NCI-H146 (cell line): ENCODE measurements at places on chromosomes 12 and 14.

GRCh38 chr12:127249428-127249827 lies 1017.5 kb upstream of the TMEM132C start:
- no peak for DNase-seq

DNA sequence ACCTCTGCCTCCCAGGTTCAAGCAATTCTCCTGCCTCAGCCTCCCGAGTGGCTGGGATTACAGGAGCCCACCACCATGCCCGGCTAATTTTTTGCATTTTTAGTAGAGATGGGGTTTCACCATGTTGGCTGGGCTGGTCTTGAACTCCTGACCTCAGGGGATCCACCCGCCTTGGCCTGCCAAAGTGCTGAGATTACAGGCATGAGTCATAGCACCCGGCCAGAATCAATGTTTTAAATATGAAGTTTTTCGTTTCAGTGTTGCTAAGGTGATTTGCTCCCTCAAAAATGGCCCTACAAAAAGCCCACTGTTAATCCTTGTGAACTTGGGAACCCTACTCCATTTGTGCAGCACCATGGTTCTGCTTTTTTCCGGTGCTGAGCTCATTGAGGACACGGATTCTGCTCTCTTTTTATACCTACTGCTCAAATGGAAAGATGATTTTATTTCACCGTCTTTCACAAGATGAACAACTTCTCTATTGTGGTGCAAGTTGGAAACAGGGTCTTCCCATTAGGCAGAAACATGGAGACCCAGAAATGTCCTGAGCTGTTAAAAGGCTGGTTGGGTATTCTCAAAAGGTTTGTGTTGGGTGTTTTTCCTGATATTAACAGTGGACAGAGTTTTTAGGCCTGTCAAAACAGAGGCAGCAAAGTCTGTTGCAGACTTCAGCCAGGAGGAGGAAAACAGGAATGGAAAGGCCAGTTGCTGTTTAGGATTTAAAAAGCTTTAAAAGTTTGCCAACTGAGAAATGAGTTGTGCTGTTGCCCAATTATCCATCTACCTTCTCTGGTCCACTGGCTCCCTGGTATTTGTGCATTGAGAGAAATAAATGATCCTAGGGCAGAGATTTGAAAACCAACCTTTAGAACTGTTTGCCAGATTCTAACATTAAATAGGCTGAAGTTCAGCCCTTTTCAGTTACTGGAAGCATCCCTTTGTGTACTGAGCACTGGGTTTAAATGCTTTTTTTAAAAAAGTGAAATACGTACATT lies 85.8 kb downstream of the ATP23 start:
- no peak for DNase-seq

GRCh38 chr14:45916340-45916953 lies 663.4 kb upstream of the MIS18BP1 start:
- DNase-seq, result no peak

GRCh38 chr12:15453613-15454012 lies 131.3 kb downstream of the PTPRO start:
- DNase-seq, result no peak

GRCh38 chr12:16588812-16589211 lies 17.1 kb downstream of the LMO3 start:
- no peak for DNase-seq

GRCh38 chr12:5230156-5230555 lies 186.5 kb downstream of the KCNA5 start:
- DNase-seq, result no peak

DNA sequence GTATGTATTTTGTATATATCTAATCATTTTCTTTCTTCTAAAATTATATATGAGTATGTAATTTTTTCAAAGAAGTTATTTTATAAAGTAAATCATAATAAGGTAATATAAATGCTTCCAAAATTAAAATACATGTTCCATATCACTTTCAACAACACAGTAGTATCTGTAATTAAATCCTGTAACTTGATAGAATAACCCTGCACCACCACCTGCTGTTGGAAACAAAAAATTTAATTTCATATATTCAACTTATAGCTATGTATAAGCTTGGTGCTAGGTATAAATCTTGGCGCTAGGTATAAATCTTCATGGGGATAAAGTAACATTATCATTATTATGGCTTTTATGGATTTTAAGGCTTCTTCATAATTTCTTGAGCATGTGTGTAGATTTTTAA lies 149.7 kb upstream of the DCN start:
- no peak for DNase-seq

DNA sequence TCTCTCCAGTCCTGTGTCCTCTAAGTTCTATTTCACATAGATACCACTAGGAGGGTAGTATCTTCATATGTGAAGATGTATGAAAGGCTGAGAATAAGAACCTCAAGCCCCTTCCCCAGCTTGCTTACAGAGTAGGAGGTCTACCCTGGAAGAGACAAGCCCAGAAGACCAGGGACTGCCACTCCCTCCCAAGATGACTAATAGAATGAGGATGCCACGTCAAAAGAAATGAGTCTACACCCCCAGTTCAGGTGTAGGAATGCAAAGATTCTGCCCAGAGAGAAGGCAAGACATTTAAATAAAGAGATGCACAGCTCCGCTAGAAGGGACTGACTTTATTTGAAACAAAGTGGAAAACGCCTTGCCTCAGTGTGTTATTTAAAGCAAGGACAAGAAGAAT lies 1006.0 kb upstream of the USP15 start:
- no peak for DNase-seq

- DNase-seq, result no peak
Measured at GRCh38 chr12:449203-449602, 10.5 kb upstream of the B4GALNT3 start.

DNA sequence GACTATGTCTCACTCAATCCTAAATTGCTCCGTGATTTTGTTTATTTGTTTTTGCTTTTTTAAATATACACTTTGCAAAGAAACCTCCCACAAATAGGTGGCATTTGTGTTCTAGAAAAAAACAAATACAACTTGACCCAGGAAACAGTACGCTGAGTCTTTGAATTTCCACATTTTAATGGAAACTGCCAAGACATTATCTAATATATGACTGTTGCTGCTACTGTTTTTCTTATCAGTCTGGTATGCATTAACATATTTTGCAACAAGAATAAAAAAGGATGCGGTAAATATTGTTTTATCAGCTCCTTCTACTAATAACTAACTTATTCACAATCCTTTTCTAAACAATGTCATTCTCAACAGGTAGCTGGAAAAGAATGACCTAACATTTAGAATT lies 187.4 kb downstream of the LRIG3 start:
- DNase-seq, result no peak

- DNase-seq, result no peak
Measured at GRCh38 chr12:66960704-66961690, 282.1 kb upstream of the GRIP1 start.

GRCh38 chr12:101299931-101300330 lies 20.0 kb downstream of the UTP20 start:
- DNase-seq, result no peak

DNA sequence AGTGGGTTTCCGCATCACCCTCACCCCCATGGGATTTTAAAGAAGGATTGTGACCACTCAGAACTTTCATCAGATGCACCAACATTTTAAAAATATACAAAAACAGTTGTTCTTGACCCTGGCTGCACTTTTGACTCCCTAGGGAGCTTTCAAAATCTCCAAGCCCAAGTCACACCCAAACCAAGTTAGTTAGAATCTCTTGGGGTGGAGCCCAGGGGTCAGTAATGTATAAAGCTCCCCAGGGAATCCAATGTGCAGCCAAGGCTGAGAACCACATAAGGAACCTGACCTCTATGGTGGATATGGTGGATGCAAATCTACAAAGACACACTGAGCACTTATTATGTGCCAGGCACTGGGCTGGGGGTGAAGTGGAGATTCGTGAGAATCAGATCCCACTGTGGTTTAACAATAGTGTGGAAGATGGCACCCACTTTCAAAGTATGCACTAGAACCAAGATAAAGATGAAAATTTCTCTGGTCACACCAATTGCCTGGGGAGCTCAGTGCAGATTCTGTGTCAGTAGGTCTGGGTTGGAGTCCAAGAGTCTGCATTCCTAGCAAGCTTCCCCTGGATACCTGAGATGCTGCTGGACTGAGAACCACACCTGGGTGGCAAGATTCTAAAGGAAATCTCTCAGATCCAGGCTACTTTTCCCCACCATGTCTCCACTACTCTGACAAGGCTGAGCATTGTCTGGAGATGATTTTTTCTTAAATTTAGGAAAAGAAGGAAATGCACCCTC lies 18.9 kb upstream of the CMKLR1 start:
- DNase-seq, result no peak

GRCh38 chr14:100914597-100915021 lies 11.1 kb upstream of the RTL1 start:
- no peak for DNase-seq

DNA sequence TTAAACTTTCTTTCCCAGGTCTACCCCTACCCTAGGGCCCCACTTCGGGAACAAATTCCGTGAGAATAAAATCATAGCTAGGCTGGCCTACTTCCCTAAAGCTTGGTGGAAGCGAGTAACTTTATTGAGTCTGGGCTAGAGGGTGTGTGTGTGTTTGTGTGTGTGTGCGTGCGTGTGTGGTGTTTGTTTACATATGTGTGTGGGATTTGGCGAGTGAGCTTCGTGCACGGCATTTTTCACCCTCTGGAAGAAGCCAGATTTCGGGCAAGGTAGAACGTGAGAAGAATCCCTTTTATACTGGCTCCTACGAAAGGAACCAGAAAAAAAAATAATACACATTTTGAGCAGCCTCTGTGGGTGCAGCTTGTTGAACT lies 7.5 kb upstream of the LHX5 start:
- no peak for DNase-seq

DNA sequence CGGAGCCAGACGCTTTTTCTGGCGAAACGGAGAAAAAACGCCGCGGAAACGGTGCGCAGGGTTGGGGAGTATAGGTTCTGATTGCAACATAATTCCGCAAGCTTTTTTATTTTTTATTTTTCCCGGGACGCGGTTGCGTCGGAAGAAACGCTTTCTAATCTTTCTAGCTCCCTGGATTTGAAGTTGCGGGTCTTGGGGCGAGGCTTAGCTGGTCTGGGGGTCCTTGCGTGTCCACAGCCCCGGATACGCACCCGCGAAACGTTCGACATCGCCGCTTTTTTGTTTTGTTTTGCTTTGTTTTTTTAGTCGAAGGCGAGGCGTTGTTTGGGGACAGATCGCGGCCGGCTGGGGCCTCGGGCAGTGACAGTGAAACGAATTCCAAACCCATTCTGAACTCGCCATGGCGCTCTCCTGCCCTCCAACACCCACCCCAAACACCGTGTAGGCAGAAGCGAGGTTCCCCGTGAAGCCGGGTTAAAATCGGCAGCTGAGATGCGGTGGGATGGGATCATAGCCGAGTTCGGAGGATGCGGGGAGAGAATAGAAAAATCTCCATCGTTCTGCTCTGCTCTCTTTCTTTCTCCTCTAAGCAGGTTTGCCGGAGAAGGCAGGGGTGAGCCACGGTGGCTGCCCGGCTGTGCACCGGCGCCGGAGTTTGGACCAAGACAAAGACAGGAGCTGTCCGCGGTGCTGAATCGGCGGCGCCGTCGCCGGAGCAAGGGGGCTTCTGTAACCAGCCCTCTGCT lies 8.1 kb upstream of the LHX5 start:
- no peak for DNase-seq

GRCh38 chr14:58829594-58829993 lies 191.8 kb downstream of the DACT1 start:
- DNase-seq, result peak; percentile 67

- no peak for DNase-seq
Measured at GRCh38 chr14:35221462-35221861, 70.7 kb upstream of the PSMA6 start.

DNA sequence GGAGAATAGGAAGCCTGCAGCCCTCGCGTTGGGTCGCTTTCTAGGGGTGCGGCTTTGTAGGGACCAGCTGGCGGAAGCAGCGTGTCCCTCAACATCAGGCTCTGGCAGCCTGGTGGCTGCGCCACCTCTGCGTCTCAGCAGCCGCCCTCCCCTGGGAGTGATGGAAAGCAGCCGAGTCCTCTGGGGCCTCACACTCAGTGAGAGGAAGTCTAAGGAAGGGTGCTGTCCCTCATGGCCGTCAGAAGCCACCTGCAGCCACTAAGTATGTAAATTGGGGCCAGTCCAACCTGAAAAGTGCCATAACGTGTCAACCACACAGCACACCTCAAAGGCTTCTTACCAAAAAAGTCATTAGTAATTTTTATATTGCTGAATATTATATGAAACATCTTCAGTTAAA lies 80.3 kb downstream of the WDR20 start:
- no peak for DNase-seq

GRCh38 chr12:110351119-110351518 lies 52.4 kb downstream of the ANAPC7 start:
- DNase-seq, result no peak

- no peak for DNase-seq
Measured at GRCh38 chr14:99892406-99892805, 99.2 kb downstream of the EML1 start.

- no peak for DNase-seq
Measured at GRCh38 chr14:37420622-37421021, 174.4 kb downstream of the FOXA1 start.

GRCh38 chr14:52906141-52906601 lies 44.7 kb downstream of the FERMT2 start:
- no peak for DNase-seq

DNA sequence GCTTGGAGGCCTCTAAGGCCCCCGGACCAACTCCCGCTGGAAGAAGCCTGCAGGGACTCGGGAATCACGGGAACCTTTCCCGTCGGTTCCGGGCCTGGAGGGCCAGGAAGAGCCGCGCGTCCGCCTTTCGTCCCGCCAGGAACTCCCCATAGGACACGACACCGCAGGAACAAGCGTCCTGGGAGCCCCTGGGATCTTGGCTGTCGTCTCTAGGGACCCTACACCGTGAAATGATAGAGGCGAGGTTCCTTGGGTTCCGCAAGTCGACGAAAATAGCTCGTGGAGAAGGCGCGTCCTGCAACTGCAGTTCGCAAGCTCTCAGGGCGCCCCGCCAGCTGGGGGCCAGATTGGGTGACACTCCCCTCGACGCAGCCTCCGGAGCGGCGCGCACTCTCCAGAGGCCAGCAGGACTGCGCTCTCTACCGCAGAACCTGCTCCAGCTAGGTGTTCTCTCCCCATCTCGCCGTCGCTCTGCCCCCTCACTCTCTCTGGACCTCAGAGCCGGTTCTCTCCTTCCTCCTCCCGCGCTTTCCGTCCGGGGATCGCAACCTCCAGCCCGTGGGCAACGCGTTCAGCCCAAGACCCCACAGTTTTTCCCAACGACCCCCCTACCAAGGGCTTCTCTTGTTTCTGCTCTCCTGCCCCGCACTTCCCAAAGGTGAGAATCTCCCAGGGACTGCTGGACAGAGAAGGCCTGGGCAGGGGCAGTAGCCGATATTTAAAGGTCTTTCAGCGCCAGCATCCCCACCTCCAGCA lies 776 bp downstream of the BMP4 start:
- DNase-seq, result no peak

- DNase-seq, result no peak
Measured at GRCh38 chr12:108157870-108158459, 28.9 kb downstream of the WSCD2 start.

GRCh38 chr14:91402348-91402747 lies 15.3 kb downstream of the CCDC88C start:
- no peak for DNase-seq

DNA sequence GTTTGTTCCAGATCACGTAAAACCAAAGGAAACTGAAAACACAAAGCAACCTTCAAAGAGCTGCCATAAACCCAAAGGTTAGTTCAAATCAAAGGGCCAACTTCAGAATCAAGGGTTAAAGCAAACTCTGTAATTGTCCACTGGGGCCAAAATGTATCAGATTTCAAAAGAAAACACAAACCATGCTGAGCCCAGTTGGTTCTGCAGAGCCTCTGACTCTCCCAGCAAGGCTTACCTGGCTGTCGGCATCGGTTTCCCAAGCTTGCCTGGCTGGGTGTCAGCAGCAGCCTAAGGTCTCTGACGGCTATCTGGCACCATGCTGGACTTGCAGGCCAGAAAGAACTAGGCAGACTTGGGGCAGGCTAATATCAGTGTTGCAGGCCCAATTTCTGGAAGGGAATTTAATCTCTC lies 125.3 kb downstream of the DAD1 start:
- DNase-seq, result no peak
